ENCODE measurements at places on chromosomes 5 and 9.

DNA sequence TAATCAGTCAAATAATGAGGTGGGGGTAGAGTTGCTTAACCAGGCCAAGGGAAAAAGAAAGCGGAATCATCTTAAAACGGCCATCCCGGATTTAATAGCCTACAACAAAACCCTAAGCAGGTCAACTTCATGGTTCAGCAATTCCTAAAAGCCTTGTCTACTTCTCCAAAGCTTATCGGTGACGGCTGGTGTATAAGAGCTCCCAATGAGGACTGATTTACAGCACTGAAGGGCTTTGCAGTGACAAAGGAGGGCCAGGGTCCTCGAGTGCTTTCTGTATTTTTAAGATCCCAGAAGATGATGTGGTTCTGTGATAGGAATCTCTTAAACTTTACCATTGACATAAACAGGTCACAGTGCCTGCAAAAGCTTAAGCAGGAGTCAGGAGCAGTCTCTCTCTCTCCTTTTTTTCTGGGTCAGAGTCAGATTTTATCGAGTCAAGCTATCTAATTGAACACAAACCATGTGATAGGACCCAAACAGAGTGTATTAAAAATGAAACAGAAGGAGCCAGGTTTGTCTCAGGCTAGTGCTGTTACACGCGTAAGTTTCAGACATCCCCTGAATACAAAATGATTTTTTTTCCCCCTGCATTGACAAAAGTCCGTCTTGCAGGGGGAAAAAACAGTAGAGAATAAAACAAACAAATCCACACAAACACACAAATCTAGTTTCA is 663.6 kb upstream of the ZNF608 start:
- no peak for DNase-seq

GRCh38 chr9:97809666-97810344 is 43.2 kb upstream of the FOXE1 start:
- no peak for DNase-seq

DNA sequence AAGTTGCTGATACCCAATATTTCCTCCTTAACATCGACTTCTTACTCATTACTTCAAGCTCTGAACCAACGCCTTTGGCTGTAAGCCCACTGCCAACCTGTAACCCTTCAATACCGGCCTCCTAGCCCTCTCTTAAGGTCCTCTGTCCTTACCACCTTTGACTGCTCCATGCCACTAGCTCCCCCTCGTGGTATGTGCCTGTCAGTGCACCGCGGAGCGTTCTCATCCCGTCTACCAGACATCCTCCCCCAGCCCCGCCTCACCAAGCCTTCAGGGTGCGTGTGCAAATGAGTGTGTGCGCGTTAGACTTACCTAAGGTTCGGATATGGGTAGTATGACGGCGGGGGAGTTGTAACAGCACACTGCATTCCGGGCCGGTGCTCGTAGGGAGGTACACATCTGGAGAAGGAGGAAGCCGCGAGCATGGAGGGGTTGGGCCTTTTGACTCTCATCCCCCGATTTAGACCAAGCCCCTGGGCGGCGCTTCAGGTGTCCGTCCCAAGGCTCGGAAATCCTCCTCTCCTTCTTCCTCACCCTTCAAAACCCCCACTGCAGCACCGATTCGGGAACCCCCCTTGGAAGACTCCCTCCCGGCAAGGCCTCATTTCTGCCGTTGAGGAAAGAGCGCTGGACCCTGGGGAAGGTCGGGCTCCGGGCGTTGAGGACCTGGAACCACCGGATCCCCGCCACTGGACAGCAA is 2.8 kb upstream of the MYORG start:
- DNase-seq: peak; percentile 81

- no peak for DNase-seq
Observed at GRCh38 chr9:5643005-5643624, 14.2 kb downstream of the RIC1 start.

GRCh38 chr5:80752427-80752826 is 97.6 kb upstream of the DHFR start:
- no peak for DNase-seq

- no peak for DNase-seq
Observed at GRCh38 chr9:127987103-127987614, 6.4 kb upstream of the EEIG1 start.

DNA sequence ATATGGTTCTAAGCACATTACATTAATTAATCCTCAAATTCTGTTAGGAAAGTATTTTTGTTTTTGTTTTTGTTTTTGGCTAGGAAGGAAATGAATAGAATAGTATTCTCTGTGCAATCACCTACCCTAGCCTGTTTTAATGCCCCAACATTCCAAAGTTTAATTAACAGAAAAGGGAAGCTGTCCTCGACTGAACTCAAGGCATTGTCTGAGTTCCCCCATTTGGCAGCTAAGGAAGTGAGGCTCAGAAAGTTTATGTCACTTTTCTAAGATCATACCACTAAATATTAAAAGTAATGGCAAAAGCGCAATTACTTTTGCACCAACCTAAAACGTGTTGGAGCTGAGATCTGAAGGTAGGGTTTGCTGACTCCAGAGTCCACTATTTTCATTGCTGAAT is 59.8 kb downstream of the FGF1 start:
- no peak for DNase-seq

GRCh38 chr9:125758986-125759763 is 12.0 kb downstream of the PBX3 start:
- DNase-seq: no peak

DNA sequence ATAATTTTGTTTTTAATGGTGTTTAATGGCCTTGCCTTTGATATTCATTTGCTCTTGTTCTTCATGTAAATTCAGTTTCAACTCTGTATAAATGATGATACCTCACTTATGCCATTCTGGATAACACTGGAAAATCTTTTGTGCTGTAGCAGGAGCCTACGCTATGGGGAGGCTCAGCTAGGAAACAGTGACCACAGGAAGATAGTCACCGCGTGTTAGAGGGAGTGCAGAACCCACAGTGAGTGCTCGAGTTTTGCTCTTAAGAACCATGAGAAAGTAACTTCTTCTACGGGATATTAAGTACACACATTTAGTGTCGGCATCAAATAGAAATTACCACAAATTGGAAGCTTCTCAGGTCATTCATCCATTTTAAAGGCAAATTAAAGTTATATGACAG is 143.9 kb downstream of the IRX2 start:
- DNase-seq: no peak

DNA sequence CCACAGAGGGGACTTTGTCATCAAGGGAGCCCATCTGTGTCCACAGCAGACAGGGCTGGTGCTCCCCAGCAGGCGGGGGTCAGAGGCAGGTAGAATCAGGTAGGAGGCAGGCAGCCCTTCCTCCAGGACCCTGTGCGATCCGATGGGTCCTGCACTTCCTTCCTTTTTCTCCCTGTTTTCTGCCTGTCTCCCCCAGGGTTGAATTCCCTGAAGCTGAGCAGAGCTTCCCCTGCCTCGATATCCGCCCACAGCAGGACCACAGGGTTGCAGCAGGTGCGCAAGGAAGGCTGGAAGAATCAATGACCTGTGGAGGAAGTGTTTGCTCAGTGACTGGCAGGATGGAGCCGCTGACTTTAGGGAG is 69.2 kb downstream of the MRPL36 start:
- no peak for DNase-seq

DNA sequence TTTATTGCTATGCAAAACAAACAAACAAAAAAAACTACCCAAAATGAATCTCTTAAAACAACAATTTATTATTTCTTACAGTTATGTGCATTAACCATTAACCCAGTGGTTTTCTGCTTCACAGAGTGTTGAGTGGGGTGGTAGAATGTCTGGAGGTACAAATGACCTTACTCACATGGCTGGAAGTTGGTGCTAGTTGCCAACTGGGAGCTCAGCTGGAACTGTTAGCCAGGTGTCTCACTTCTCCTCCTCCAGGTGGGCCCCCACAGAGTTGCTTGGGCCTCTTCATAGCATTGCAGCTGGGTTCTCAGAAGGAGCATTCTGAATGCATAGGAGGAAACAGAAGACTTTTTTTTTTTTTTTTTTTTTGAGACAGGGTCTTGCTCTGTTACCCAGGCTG is 10.5 kb upstream of the B4GALT1 start:
- no peak for DNase-seq

DNA sequence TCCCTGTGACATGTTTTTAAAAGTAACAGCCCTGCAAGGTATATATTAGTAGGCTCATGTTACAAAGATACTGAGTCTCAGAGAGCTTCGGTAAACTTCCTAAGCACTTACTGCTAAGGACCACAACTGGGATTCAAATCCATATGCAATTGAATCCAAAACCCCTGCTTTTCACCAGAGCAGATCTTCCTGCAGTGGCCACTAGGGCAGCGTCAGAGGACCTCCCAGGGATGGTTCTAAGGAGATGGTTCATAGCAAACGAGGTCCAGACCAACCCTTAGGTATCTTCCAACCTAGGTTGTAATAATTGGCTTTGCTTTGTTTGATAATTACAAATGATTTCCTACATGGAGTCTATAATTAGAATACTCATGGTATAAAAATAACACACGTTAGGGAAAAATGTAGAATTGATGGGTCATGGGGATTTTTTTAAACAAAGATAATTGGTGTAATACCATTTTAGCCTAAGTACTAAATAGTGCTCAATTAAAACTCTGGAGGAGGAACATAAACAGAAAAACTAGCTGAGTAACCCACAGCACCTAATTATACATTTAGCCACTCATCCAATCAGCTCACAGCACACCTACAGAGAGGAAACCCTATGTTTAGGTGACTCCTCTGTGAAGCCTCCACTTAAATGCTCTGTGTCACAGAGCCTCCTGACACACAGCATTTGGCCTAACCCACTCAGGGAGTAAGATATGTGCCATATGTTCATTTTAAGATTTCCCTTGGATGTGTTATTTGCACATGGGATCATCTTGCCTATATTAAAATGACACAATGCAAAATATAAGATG is 10.0 kb upstream of the CAST start:
- no peak for DNase-seq

DNA sequence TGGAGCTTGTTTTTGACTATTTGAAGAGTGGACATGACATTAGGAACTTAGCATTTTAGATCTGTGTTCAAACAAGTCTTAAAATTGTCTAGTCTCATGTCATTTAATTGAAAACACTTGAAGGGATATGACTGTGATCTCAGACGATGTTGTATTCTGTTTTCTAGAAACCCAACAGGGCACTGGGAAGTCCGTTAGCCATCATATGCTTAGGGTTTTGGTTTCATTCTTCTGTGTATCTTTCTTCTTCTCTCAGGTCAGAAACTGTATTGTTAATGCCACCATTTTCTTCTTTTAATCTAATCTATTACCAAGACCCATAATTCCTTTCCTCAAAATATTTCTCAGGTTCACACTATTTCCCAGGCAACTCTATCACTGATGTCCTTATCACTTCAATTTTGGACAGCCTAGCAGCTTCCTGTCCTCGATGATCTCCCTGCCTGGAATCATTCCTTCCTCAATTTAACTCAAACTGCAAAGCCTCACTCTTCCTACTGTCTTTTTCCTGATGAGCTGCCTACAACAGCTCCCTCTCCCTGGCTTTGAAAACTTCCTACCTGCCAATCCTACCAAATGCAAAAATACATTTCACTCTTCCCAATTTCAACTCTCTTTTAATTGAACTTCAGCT is 77.7 kb downstream of the MEF2C start:
- no peak for DNase-seq

- no peak for DNase-seq
Observed at GRCh38 chr5:20032896-20033295, 44.9 kb upstream of the CDH18 start.
